Activated CD8-positive, alpha-beta memory T cell treated with anti-CD3 and anti-CD28 coated beads, Interleukin-2, amount 10 ng/mL, durations not matched to agents 7 days and 5 days (primary cell): ENCODE measurements at places on chromosomes 5 and 9. TPM values are rescaled to one million over a fixed set of nuclear protein-coding genes. Genes with fewer than 3 reads are reported as not detected.

GRCh38 chr5:151123897-151124751 is 33.5 kb downstream of the ANXA6 start:
- peaks cover 78% of the 10 kb centered on the region for H3K36me3 ChIP-seq
- DNase-seq = no peak
- H3K27me3 ChIP-seq = no peaks in the 10 kb centered on the region

DNA sequence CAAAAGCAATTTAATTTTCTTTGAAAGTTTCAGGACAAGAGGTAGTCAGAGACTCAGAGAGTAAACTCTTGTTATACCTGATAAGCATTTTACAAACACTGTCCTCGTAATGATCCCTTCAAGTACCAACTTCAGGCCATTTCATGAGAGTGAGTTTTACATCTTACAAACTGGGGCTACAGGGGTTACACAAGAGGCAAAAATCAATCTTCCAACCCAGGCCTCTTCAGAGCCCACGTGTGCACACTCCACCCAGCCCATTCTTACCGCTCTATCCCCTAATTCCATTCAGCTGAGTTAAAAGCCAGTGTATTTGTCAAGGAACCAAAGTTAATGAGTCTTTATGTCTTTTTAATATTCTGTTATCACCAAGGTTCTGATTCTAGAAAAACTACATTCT is 46.5 kb downstream of the PSMB7 start:
- no peaks in the 10 kb centered on the region for H3K27me3 ChIP-seq
- no peaks in the 10 kb centered on the region for H3K4me1 ChIP-seq
- DNase-seq = no peak
- no peak overlapping the region for H3K4me3 ChIP-seq
- peaks cover 6% of the 10 kb centered on the region for H3K36me3 ChIP-seq

The CDC14B gene
- 1.1 TPM for total RNA-seq

DNA sequence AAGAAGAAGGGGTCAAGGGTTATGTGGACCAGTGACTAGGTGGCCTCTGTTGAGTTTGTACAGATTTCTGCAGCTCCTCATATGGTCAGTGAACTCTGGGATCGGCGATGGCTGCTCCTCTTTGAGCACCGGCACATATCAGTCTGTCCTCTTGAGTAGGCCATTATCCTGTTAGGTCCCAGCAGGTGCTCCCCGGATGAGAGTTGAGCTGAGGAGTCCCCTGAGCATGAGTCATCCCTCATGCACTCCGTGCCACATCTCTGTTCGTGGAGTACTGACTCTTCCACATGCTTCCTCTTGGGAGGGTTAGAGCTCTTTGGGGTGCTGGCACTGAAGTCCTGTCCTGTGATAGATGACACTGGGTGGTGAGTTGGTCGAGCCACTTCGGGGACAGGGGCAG is 143.7 kb downstream of the PTTG1 start:
- H3K27ac ChIP-seq = no peak overlapping the region
- H3K27me3 ChIP-seq = peaks cover 3% of the 10 kb centered on the region
- H3K4me3 ChIP-seq = no peak overlapping the region
- DNase-seq = no peak
- H3K4me1 ChIP-seq = no peaks in the 10 kb centered on the region

The TXNDC8 gene
- not detected for total RNA-seq

GRCh38 chr5:67176936-67177335 is 19.7 kb downstream of the CD180 start:
- no peaks in the 10 kb centered on the region for H3K27me3 ChIP-seq
- no peak overlapping the region for H3K4me3 ChIP-seq

The CDH18 gene
- total RNA-seq = not detected

DNA sequence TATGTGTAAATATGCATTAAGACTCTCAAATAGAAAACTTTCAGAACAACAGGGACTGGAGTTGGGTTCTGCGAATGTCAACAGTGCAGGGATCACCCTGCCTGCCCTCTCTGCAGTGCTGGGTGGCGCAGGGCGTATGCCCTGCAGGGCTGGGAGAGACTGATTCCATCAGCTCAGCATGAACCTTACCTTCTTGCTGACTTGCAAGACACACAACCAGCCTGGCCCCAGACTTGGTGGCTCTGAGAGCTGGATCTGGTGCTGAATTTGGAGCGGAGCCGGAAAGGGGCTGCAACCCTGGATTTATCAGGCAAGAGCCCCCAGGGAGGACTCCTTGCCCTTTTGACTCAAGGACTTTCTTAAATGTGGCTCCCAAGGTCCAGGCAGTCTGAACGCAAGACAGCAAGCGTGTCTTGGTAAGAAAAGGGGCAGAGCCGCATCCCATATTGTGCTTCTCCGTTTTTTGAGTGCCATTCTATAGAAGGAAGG is 376.0 kb upstream of the IRX2 start:
- DNase-seq = no peak
- H3K36me3 ChIP-seq = no peaks in the 10 kb centered on the region
- no peak overlapping the region for H3K27ac ChIP-seq
- H3K4me1 ChIP-seq = no peaks in the 10 kb centered on the region

GRCh38 chr9:108271646-108272348 is 584.0 kb downstream of the ACTL7B start:
- DNase-seq = no peak
- no peak overlapping the region for H3K4me3 ChIP-seq
- H3K27ac ChIP-seq = no peak overlapping the region

DNA sequence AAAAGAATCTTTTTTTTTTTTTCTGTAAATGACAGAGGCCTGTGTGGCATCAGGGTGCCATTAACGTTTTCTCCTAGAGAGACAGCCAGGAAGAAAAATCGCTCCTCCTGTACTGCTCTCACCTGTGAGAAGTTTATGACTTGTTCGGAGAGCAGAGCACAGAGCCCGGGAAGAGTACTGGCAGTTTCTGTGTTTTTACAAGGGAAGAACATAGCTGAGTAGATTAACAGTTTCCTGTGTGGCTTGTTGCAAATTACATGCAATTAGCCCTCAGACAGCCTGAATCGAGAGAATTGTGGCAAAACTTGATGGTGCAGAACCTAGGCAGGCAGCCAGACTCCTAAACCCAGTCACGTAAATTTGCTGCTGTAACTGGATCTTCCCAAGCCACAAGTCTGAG is 32.1 kb downstream of the PRKACG start:
- H3K27me3 ChIP-seq = no peaks in the 10 kb centered on the region
- peaks cover 3% of the 10 kb centered on the region for H3K36me3 ChIP-seq
- H3K4me1 ChIP-seq = peaks cover 61% of the 10 kb centered on the region
- no peak for DNase-seq

DNA sequence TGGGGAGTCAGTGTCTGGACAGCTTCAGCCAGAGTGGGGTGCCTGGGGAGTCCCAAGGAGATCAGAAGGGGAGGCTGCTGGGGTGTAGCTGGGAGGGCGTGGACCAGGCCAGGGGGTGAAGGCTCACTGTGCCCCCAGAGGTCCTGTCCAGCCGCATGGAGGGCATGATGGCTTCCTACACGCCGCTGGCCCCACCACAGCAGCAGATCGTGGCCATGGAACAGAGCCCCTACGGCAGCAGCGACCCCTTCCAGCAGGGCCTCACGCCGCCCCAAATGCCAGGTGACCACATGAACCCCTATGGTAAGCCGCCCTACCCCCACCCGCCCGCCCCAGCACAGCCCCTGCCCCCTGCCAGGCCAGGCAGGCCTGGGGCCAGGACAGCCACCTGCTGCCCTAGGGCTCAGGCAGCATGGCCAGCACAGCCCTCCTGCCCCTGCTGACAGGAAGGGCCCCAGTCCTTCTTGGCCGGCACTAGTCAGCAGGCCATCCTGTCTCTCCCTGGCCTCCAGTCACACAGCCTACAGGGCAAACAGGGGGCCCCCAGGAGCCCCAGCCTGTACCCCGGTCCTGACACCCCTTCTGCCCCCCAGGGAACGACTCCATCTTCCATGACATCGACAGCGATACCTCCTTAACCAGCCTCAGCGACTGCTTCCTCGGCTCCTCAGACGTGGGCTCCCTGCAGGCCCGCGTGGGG is 82.1 kb downstream of the LMX1B start:
- H3K27me3 ChIP-seq = no peaks in the 10 kb centered on the region
- DNase-seq = no peak
- no peaks in the 10 kb centered on the region for H3K4me1 ChIP-seq
- H3K4me3 ChIP-seq = no peak overlapping the region
- no peak overlapping the region for H3K27ac ChIP-seq
- H3K36me3 ChIP-seq = no peaks in the 10 kb centered on the region

The SMIM33 gene
- 0.07 TPM for total RNA-seq

The CDH9 gene
- total RNA-seq = not detected

DNA sequence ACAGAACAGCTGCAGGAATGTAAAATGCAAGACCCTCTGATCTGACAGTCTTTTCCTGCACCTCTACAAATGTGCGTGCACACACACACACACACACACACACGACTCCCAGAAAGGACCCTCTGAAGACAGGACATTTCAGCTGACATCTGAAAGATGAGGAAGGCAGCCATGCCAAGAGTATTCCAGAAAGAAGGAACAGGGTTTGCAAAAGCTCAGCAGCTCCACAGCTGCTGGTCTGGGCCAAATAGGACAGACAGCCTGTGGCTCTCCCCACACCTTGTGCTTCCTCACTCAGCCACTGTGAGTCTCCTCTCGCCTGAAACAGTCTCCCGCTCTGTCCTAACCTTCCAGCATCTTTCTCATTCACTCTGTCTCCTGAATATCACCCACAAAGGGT is 189.0 kb downstream of the PALM2AKAP2 start:
- H3K4me3 ChIP-seq = no peak overlapping the region
- peaks cover 43% of the 10 kb centered on the region for H3K4me1 ChIP-seq
- no peak for DNase-seq

DNA sequence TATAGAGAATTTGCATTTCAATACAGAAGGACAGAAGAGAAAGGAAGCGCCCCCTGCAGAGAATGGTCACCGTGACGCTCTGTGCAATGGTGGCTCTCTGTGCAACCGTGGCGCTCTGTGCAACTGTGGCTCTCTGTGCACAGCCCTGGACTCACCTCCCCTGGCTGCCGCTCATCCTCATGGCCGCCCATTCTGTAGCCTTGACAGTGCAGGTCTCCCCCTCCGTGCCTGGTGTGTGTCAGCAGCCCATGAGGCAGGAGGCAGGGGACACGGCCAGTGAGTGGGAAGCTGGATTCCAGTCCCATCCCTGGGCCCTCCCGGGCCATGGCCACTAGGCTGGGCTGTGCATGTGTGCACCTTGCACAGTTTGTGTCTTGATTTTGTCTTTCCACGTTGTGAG is 12.0 kb downstream of the EXOC3 start:
- peaks cover 52% of the 10 kb centered on the region for H3K4me1 ChIP-seq
- no peak overlapping the region for H3K4me3 ChIP-seq
- no peak overlapping the region for H3K27ac ChIP-seq
- no peak for DNase-seq

DNA sequence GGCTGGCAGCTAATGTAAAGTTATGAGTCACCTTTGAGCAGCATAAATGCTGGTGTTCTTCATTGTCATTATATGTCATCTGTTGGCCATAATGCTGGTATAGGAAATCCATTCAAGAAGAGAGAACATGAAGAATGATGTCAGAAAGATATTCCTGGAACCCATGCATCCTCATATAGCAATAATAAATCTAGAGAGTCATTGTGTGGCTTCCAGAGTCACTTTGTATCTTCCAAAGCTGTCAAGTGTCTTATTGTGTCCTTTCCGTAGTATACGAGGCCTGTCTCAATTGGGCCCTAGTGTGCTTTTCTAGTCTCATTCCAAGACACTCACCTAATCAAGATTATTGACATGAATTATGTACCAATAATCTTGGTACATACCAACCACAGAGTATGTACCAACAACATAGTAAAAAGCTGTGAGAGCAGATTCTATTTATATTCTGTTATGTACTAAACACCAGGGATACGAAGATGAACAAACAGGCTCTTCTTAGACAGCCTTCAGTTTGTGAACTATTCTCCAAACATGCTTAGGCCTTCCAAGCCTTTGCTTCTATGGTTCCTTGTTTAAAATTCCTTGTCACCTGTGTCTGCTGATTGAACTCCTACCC is 110.1 kb downstream of the ERCC6L2 start:
- H3K4me1 ChIP-seq = peaks cover 18% of the 10 kb centered on the region
- H3K36me3 ChIP-seq = peaks cover 34% of the 10 kb centered on the region
- H3K4me3 ChIP-seq = no peak overlapping the region
- DNase-seq = no peak
- H3K27me3 ChIP-seq = no peaks in the 10 kb centered on the region

GRCh38 chr5:10333154-10334006 is 20.1 kb upstream of the MARCHF6 start:
- H3K36me3 ChIP-seq = no peaks in the 10 kb centered on the region
- peaks cover 15% of the 10 kb centered on the region for H3K4me1 ChIP-seq
- H3K27ac ChIP-seq = no peak overlapping the region
- H3K4me3 ChIP-seq = peak overlapping the region; percentile 75
- DNase-seq = peak; percentile 39
- H3K27me3 ChIP-seq = peaks cover 55% of the 10 kb centered on the region

GRCh38 chr5:19125956-19126713 is 861.9 kb downstream of the CDH18 start:
- no peaks in the 10 kb centered on the region for H3K36me3 ChIP-seq
- H3K27ac ChIP-seq = no peak overlapping the region
- no peak for DNase-seq
- H3K4me1 ChIP-seq = no peaks in the 10 kb centered on the region
- H3K4me3 ChIP-seq = no peak overlapping the region

The PRDM9 gene
- total RNA-seq = not detected

The LPCAT1 gene
- total RNA-seq = 83.8 TPM

DNA sequence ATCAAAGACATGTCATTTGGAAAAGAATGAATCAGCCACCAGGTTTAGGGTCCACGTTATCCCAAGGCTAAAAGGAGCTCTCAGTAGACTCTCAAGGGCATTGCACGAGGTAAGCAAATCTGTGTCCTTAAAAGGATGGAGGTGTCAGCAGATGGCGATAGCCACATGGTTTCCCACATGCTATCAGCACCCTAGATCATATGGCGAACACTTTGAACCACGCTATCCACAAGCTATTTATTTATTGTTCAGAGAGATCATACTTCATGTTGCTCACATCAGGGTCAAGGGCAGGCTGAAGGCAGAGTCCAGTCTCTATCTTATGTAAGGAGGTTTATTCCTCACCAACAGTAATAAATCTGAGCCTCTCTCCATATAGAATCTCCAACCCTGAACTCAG is 43.7 kb downstream of the CDH6 start:
- no peak overlapping the region for H3K4me3 ChIP-seq
- no peak overlapping the region for H3K27ac ChIP-seq
- no peak for DNase-seq
- no peaks in the 10 kb centered on the region for H3K4me1 ChIP-seq
- no peaks in the 10 kb centered on the region for H3K36me3 ChIP-seq

The CCL21 gene
- total RNA-seq = not detected

The DMRT3 gene
- not detected for total RNA-seq

DNA sequence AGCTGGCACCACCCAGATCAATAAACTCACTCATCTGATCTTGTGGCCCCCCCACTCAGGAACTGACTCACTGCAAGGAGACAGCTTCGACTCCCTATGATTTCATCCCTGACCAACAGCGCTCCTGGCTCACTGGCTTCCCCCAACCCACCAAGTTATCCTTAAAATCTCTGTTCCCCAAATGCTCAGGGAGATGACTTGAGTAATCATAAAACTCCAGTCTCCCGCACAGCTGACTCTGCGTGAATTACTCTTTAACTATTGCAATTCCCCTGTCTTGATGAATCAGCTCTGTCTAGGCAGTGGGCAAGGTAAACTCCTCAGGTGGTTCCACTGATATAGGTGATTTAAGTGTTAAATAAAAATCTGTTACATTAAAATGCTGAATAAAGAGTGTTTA is 1.9 kb upstream of the TRIM32 start:
- H3K27me3 ChIP-seq = no peaks in the 10 kb centered on the region
- no peak overlapping the region for H3K4me3 ChIP-seq
- DNase-seq = no peak
- peaks cover 5% of the 10 kb centered on the region for H3K36me3 ChIP-seq
- H3K27ac ChIP-seq = no peak overlapping the region
